ENCODE measurements at places on chromosomes 3 and 15.

DNA sequence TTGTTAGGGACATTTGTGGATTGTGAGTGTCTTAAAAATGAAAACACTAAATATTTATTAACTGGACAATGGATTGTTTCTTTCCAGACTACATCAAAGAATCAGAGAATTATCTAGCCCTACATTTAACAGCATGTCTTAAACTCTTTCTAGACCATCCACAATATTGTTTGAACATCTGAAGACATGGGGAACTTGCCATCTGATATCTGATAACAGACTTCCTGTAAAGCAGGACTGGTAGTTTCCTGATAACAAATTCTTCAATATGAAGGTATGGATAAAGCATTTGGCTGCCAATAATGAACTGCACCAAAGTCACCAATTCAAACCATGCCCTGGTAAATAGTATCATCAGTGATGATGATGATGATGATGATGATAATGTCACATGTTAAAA, 26.2 kb upstream of the HACD2 start:
- H3K4me3 ChIP-seq, result no peak overlapping the region
- H3K27ac ChIP-seq, result no peak overlapping the region
- no peaks in the 10 kb centered on the region for H3K4me1 ChIP-seq
- peaks cover 3% of the 10 kb centered on the region for H3K36me3 ChIP-seq

GRCh38 chr15:96720251-96720650, 389.8 kb downstream of the NR2F2 start:
- H3K27ac ChIP-seq, result no peak overlapping the region
- no peak for DNase-seq
- no peaks in the 10 kb centered on the region for H3K4me1 ChIP-seq
- no peaks in the 10 kb centered on the region for H3K36me3 ChIP-seq
- H3K4me3 ChIP-seq, result no peak overlapping the region

DNA sequence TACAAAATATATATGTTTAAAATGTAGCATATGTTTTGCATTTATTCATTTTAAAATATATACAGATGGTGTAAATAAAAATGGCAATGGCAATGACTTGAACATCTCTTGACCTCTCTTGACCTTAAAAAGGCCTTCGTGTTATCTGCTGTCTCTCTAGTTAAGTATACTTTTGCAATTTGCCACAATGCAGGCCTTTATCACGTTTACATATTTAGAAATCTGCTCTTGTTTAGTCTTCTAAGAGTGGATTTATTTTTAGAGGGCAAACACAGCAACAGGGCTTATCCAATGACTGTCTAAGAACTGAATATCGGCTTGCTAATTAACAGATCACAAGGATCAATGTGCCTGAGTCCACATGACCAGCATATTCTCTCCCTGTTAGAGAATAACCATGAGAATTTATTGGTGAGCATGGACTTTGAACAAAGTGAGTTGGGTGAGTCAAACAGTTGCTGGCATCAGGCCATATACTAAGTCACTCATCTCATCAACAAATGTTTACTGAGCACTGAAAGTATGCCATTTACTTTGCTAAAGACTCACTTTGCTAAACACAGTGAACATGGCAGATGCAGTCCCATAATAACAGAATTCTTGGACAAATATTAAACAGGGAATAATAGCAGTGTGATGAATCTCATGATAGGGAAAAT, 48.2 kb downstream of the MDFIC2 start:
- no peak overlapping the region for H3K27ac ChIP-seq
- H3K4me3 ChIP-seq, result no peak overlapping the region
- H3K36me3 ChIP-seq, result no peaks in the 10 kb centered on the region
- no peaks in the 10 kb centered on the region for H3K27me3 ChIP-seq

GRCh38 chr3:73605861-73606260, 18.9 kb downstream of the PDZRN3 start:
- no peak for DNase-seq
- H3K27ac ChIP-seq, result no peak overlapping the region
- no peak overlapping the region for H3K4me3 ChIP-seq
- no peaks in the 10 kb centered on the region for H3K36me3 ChIP-seq

- no peaks in the 10 kb centered on the region for H3K36me3 ChIP-seq
- no peak overlapping the region for H3K27ac ChIP-seq
- no peaks in the 10 kb centered on the region for H3K27me3 ChIP-seq
- DNase-seq, result no peak
- H3K4me3 ChIP-seq, result no peak overlapping the region
Measured at GRCh38 chr3:117035745-117036144, 326.2 kb downstream of the TUSC7 start.
